ENCODE measurements at places on chromosomes 1 and 21. TPM values are rescaled to one million over a fixed set of nuclear protein-coding genes. Genes with fewer than 3 reads are reported as not detected.

- no peak for DNase-seq
These were observed 237.0 kb downstream of the GPATCH2 start for GRCh38 chr1:217393896-217394295.

Gene TCHH
- total RNA-seq = 0.06 TPM

GRCh38 chr1:109866071-109866470, 44.6 kb upstream of the CSF1 start:
- DNase-seq = no peak

DNA sequence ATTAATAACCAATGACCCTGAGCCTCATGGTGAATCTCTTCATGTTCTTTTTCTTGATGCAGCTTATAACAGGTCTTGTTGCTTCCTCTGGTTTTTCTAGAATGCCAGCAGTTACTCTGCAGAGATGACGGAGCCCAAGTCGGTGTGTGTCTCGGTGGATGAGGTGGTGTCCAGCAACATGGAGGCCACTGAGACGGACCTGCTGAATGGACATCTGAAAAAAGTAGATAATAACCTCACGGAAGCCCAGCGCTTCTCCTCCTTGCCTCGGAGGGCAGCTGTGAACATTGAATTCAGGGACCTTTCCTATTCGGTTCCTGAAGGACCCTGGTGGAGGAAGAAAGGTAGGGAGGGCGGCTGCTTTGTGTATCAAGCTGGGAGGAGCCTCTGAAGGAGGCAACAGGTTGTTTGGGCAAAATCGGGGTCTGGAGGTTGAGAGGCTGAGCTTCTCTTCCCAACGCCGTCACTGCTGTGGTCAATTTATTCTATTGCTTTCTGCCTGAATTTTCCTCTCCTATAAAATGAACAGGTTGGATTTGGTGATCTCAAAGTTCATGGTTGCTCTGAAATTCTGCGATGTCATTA, 6.7 kb downstream of the ABCG1 start:
- DNase-seq = no peak

DNA sequence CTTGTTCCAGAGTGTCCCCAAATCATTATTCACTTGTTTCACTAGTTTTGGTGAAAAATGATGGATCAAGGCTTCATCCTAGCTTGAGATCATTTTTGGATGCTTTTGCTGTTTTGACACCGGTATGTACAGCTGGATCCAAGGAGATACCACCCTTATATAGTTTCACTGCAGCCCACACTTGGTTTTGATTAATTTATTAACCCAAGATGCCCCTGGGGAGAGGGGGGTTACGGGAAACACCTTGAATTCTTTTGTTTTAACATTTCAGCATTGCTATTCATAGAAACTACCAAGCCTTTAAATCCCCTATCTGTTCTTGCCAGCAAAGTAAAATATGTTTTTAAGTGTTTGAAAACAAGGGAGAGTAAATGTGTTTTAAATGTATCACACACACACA, 457.7 kb upstream of the RUNX1 start:
- DNase-seq = no peak

Gene OR10Z1
- not detected for total RNA-seq

GRCh38 chr1:63601463-63601862, 8.3 kb downstream of the PGM1 start:
- DNase-seq = no peak

Gene PTPN22
- total RNA-seq = 5.7 TPM

- no peak for DNase-seq
These were observed 101.9 kb downstream of the ZNF644 start for GRCh38 chr1:90919900-90920299.

Gene CLEC20A
- not detected for total RNA-seq

Gene KCNE1
- 0.59 TPM for total RNA-seq

DNA sequence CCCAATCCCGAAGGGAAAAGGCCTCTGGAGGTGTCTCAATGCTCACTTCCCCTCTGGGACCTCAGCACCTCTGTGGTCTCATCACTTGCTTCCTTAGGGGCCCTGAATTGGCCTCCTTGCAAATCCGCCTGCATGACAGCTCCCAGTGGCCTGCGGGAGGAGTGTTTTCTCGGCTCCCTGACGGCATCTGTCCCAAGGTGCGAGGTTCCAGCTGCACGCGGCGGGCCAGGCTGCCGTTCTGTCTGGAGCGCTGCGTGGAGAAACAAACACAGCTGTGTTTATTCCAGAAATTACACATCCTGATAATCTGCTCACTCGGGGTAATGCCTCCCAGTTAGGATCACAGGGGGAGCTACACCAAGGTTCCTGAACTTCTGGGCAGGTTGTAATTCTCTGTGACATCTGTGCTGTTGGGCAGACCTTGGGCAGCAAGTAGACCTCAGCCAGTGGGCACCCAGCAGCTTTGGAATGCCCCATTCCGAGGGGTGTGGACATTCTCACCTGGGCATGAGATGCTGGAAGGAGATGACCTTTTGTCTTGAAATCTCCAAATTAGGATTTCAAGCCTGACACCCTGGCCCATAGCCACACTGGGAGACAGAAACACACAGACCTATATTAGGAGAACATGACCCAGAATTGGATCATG, 18.2 kb downstream of the EPHB2 start:
- no peak for DNase-seq

Measured in left colon (tissue), 2 donors.